Adrenal gland (tissue), 19 donors: ENCODE measurements at places on chromosomes 16 and 17. TPM values are rescaled to one million over a fixed set of nuclear protein-coding genes. Genes with fewer than 3 reads are reported as not detected.
A peak's percentile ranks its signal among the peaks of the same experiment; 100 is the strongest.

DNA sequence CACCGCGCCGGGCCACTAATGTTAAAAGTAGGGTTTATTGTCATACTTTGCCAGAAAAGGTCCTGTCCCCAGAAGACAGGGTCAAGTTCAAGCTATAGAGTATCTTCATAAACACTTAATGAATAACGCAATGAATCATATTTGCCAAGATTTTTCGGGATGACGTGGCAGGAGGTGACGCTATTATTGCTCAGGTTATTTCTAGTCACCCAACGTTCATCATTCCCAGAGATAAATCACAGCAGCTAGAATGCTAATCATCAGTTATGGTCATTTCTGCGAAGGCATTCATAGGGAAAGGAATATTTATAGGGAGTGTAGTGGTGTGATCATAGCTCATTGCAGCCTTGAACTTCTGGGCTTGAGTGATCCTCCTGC, 2.0 kb downstream of the TMC5 start:
- no peak for DNase-seq

DNA sequence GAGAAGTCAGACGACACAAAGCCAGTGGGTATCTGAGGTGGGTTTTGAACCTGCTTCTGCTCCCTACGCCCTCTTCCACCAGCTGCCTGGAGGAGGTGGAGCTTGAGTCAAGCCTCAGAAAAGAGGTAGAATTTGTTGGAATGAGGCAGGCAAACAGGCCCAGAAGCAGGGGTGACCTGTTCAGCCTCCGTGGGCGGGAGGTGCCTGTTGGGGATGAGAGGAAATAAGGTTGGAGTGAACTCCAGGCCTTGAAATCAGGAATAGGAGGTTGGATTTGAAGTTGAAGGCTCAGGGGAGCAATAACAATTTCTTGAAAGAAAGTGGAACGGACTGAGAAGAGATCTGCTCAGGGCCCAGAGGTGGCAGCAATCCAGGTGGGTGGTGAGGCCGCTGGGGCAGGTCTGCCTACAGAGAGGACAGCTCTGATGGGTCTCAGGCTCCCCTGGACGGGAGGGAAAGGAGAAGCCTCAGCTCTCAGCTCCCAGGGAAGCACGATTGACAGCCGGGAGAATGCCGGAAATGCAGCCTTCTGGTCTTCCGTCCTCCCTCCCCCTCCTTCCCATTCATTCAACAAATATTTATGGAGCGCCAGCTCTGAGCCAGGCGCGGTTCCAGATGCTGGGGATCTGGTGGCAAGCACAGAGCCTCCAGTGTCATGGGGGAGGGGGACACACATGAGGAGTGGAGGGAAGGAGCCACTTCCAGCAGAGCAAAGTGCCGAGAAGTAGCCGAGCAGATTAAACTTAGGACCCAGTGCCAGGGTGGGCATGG, 61.9 kb upstream of the CIBAR2 start:
- DNase-seq: peak; percentile 73

The NOTUM gene
- total RNA-seq: 0.41 TPM

DNA sequence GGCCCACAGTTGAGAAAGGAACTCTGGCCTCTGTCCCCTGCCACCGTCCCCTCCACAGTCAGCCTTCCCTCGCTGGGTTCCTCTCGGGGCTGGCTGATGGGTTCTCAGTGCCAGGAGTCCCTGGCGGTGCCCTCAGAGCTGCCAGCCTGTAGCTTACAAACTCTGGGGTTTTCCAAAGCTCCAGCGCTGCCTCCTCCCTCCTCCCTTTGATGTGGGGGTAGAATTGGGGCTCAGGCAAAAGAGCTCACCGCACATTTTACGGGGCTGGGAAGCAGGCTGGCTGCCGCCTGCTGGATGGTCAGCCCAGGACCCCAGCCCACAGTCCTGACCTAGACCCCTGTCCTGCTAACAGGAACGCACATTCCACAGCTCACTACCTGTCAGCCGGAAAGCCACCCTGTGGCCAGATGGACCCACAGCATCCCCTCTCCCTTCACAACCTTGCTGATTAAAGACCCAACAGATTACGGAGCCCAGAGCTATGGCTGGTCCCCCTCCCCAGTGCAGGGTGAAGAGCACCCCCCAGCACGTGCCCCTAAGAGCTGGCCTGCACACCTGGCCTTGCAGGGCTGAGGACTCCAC, 6.0 kb downstream of the VASN start:
- no peak for DNase-seq

DNA sequence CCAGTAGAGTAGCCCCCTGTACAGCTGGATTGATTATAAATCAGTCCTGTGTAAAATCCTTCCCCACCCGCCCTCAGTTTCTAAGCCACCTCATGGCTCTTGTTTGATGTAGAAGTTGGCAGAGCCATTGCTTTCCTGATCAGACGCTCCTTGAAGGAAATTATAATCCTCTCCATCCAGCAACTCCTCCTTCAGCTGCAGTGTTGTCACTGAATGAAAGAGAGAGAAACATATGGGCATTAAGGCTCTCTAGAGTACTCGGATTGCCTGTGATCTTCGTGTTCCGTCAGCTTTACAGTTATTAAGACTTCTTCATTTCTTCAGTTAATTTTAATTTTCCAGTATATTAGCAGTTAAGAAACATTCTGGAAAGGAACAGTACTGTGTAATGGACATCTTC, 14.3 kb downstream of the NME2 start:
- DNase-seq: no peak

DNA sequence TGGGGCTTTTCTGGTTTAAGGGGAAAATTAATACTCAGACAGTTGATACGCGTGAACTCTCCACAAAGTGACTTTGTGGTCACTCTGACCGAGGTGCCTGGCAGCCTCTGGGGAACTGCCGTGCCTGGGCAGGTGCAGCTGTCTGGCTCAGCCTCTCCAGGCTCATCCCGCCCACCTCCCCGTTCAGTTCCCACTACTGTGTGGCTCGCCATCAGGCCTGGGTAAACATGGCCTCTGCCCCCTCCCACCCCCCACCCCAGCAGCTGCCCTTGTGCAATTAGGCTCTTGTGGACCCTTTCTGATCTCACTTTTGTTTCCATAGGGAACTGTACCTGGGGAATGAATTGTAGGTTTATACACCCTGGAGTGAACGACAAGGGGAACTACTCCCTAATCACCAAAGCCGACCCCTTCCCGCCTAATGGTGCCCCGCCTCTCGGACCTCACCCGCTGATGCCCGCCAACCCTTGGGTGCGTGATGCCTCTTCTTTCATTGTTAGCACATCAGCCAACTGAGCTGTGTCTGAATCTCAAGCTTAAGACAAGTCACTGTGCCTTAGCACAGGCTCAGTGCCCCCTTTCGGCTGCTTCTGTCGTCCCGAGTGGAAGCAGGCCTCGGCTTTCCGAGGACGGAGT, 27.8 kb downstream of the ZC3H18 start:
- no peak for DNase-seq

DNA sequence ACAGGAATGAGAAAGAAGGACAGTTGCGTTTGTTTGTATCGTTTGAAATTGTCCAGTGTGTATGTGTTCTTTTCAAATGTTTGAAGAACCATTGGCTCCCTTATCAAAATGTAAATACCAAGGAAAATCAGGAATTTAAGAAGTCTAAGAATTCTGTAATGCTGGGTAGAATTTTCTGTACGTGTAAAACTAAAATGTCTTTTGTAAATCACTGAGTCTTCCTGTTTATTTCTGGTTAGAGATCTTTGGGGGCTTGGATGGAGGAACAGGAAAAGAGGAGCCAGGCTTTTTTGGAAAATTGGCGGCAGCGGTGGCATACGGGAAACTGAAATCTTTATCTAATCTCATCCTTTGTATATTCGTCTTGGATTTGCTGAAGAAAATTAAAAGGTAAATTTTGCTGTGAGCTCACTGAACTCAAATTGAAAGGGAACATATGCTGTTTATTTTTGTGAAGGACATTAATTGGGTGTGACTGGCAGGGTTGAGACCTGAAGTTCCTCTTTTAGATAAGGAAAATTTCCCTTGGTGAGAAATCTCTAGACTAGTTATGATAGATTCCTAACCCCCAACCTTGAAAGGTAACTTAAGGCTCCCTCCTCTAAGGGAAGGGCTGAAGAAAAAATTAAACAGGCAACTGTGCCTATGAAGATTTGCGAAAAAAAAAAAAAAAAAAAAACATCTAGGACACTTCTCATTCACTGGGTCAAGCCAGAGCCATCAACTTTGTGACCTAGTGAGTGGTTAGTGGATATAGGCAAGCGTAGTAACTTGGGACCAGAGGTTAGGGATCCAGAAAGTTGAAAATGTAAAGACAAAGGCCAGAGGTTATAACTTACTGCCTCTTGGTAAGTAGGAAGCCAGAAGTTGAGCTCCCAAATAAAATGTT, 10.8 kb downstream of the TAT start:
- no peak for DNase-seq

The MYH2 gene
- not detected for total RNA-seq

The AOC2 gene
- total RNA-seq: 2.2 TPM

The CNGB1 gene
- total RNA-seq: not detected

DNA sequence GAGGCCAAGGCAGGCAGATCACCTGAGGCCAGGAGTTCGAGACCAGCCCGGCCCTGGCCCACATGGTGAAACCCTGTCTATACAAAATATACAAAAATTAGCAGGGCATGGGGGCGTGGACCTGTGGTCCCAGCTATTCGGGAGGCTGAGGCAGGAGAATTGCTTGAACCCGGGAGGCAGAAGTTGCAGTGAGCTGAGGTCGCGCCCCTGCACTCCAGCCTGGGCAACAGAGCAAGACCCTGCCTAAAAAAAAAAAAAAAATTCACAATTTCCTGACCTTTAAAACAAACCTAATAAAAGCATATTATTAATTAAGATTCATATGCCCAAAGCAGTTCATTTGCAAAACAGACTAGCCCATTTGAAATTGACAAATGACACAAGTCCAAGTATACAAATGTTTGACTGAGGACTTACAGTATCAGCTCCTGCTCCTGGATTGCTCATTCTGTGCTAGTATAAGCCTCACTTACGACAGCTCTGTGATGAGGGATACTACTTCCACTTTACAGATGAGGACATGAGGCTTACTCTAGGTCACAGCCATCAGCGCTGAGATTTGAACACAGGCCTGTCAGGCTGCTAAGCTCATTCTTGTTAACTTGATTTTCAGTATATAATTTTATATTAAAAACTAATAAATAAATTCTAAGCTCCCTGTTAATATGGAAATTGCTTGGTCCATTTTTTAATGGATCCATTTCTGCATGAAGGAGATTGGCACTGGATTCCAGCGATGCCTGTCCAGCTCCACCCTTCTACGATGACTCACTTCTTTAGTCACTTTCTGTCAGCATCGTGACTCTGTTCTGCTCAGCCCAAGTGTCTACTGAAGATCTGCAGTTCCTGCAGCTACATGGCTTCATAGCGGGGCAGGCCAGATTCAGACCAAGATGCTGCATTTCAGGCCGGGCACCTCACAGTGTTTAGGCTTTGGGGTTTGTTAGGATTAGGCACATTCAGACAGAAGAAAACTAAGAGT, 88.2 kb downstream of the WDR59 start:
- no peak for DNase-seq

- peak; percentile 93 for DNase-seq
These were observed 29.0 kb downstream of the PIMREG start for GRCh38 chr17:6473128-6473767.

DNA sequence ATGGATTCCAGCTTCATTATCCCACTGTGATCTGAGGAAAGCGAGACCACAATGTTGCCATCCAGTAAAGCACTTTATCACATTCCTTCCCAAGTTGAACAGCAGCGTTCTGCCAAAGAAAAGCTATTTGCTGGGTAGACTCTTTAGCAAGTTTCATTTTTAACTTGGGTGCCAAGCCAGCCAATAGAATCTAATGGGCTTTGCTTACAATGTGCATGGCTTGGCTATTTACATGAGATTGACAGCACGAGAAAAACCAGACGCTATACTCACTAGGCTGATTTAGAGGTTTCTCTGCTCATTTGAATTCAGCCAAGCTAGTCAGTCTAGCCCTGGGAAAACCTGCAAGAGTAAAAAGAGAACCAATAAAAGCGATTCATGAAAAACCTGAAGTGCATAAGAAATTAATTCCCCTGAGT, 108.9 kb downstream of the CDH13 start:
- no peak for DNase-seq

The IL17C gene
- not detected for total RNA-seq

DNA sequence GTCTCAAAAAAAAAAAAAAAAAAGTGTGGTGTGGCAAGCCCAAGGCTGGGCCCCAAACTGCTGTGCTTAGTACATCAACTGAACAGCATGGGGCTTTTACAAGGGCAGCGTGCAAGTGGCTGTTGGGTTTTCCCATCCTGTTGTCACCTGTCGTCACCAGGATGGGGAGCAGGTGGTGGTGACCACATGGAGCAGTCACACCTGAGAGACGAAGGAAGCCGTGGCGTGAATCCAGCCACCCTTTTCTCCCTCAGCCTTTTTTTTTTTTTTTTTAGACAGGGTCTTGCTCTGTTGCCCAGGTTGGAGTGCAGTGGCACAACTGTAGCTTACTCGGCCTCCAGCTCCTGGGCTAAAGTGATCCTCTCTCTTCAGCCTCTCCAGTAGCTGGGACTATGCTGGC, 4.1 kb upstream of the MRPL58 start:
- no peak for DNase-seq

The PLCD3 gene
- 150 TPM for total RNA-seq
